ENCODE measurements at places on chromosomes 12 and 14.

- no peak for DNase-seq
These were observed 13.2 kb downstream of the PLD4 start for GRCh38 chr14:104937694-104938365.

DNA sequence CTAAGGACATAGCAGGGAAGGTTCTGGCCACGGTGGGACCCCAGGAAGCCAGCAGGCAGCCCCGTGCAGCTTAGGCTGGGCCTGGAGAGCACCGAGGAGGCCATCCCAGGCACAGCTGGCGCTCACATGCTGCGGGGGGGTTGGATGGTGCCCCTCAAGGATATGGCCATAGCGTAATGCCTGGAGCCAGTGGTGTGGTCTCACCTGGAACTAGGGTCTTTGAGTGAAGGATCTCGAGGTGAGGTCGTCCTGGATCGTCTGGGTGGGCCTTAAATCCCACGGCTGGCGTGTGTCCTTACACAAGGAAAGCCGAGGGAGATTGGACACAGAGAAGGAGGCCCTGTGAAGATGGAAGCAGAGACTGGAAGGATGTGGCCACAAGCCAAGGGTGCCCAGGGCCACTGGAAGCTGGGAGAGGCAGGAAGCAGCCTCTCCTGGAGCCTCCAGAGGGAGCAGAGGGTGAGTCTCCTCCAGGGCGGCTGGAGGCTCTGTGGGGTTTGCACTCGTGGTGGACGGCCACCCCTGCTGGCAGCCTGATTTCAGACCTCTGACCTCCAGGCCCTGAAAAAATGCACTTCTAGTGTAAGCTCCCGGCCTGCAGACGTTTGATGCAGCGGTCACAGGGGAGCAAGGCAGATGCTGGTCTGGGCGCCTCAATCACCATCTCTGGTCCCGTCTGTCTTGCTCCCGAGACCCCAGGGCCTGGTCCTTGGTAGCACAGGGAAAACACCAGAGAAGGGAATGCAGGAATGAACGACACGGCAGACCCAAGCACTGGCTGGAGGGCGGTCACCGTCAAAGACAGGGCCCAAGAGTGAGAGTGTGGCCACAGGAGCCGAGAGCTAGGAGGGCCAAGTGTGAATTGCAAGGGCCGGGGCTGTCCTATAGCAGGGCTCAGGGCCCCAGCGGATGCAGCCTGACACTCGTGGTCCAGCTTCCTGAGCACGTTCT is 218.6 kb downstream of the KIF26A start:
- DNase-seq, result no peak

DNA sequence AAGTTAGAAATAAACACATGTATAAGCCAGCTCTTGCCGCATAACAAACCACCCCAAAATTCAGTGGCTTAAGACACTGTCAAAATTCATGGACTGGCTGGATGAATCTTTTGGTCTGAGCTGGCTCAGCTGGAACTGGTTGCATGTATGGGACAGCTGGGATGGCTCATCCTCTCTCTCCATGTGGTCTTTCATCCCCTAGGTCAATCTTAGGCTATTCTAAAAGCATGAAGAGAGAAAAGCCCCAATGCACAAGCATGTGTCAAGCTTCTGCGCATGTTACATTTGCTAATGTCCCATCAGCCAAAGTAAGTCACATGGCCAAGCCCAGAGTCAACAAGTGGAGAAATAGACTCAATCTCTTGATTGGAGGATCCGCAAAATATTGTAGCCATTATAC is 71.0 kb downstream of the DRAM1 start:
- no peak for DNase-seq

DNA sequence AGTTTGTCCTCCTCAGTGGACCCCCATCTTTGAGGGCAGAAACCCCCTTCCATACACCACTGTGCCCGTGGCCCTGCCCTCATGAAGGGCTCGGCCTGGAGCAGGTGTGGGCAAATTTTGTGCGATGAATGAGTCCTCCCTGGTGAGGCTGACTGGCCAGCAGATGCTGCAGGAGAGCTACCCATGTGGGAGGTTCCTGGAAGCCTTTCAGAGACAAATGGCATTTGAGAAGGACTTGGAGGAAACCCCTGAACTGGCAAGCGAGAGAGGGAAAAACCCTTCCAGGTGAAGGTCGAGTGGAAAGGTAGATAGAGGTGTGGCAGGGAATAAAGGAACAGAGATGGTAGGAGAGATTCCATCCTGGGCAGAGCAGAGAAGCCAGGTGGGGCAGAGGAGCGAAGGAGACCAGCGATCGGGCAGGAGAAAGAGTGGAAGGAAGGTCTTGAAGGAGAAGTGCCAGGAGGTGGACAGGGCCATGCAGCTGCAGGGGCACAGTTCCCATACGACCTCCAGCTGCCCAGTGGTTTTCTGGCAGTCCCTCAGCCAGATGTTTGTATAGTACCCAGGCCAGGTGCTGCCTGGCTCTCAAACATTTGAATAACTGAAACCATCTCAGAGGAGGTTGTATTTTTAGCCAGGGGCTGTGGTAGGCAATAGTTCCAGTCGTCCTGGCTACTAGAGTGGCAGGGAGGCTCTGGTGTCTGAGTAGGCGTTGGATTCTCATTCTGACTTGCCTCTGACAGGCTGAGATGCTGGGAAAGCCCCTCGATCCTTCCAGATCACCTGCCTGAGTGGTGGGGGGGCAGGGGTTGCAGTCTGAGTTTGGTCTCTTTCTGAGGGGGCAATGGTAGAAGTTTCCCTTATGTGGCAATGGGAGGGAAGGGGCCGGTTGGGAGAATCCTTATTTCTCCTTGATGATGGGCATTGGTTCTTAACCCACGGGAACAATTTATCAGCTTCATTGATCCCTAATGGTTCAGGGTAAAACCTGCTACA is 40.1 kb downstream of the FBXL14 start:
- no peak for DNase-seq

- no peak for DNase-seq
These were observed 31.8 kb upstream of the ULK1 start for GRCh38 chr12:131862600-131862993.

DNA sequence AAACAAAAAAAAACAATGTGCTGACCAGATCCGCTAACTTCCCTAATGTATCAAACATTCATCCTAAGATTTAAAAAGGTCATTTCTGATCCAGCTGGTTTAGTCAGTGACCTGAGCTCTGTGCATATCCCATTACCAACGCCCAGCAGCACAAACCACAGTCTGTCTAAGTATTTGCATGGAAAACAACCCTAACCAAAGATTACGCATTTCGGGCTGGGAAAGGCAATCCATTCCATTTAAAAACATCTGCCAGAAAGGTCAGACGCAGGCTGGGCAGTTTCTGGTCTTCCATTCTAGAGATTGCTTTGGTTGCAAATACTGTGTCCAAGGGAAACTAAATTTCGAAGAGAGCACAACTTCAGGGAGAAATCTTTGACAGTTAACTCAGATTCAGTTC is 234.9 kb downstream of the FLRT2 start:
- DNase-seq, result no peak
